ENCODE measurements at places on chromosomes 5 and 9.

GRCh38 chr9:5817862-5818261 is 15.1 kb downstream of the ERMP1 start:
- DNase-seq, result peak; percentile 59

DNA sequence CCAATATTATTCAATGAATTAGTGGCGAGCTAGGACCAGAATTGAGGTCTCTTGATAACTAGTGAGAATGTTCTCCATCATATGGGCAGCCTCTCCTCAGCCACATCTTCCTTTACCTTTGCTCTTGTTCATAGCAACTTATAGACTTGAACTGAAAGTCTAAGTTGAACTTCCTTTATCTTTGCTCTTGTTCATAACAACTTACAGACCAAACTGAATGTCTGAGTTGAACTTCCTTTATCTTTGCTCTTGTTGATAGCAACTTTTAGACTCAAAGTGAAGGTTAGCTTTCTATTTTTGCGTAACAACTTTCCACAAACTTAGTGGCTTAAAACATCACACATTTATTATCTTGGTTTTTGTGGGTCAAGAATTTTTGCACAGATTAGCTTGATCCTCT is 146.4 kb upstream of the C9orf72 start:
- no peak for DNase-seq

DNA sequence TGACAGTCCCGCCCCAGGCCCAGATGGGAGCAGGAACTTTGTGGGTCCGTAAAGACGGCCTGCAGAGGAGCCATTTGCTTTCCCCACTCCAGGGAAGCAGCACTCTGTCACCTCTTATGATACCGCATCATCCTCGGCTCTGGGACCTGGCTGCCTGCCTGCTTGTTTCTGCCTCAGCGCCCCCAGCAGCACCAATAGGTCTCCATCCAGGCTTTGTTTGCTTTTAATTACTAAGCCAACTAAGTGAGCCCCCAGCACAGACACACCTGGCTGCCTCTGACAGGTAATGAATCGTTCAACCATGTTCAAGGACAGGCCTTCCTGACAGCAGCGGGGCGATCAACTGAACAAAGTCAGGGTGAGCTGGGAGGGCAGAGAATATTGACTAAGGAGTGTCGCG is 141.4 kb downstream of the C5orf15 start:
- no peak for DNase-seq

DNA sequence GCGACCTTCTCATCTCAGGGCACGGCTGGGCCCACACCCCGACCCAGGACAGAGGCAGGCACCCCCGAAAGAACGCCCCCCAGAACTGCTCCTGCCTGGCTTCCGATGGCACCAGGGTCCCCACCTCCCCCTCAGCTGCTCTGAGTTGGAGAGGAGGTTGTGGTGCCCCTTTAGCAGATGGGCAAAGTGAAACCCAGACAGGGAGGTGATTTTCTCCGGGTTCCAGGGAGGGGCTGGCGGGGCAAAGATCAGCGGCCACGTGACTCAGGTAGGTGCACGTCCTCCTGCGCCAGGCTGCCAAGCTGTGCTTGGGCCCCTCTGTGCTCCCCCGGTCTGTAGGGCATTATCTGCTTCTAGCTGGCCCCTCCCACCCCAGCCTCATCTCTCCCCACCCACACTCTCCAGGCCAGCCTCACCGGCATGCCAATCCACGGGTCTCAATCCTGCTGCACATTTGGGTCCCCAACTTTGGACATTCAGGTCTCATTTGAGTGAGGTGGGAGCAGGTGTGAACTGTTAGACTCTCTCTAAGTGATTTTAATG is 85.1 kb upstream of the RAPGEF1 start:
- no peak for DNase-seq

DNA sequence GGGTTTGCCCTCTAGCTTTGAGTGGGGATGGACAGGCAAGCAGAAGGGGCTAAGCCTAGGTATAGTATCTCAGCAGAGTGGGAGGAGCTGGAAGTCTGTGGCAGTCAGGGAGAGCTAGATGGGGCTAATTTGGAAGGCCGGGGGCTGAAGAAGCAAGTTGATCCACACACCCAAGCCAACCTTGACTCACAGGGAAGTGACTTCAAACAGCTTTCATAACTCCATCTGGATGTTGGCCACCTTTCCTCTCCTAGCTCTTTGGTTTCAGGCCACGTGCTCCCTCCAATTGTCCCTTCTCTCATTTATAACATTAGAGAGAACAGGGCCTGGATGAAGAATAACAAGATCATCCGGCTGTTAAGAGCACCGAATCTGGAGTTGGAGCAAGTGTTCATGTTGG is 36.8 kb downstream of the EGR1 start:
- no peak for DNase-seq

- no peak for DNase-seq
Measured at GRCh38 chr9:137212520-137212919, 7.0 kb downstream of the NDOR1 start.

- DNase-seq, result no peak
Measured at GRCh38 chr5:42397267-42397666, 26.0 kb upstream of the GHR start.

- no peak for DNase-seq
Measured at GRCh38 chr5:149017636-149018035, 45.2 kb downstream of the SH3TC2 start.

GRCh38 chr9:38107405-38107804 is 38.4 kb upstream of the SHB start:
- no peak for DNase-seq

DNA sequence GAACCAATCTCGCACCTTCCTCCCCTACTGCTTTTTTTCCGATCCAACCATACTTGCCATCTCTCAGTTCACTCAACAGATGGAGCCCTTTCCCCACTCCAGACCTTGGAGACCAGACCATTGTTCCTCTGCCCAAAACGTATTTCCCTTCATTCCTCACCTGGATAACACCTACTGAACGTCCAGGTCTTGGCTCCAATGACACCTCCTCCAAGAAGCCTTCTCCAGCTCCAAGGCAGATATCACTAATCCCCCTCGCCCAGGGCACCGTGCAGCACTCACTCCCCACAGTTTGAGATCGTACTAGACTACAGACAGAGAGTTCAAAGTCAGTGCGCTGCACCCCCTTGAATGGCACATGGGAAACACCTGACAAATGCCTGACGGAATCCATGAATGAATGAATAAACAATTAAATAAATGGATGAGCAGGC is 47.1 kb upstream of the AKNA start:
- peak; percentile 36 for DNase-seq

DNA sequence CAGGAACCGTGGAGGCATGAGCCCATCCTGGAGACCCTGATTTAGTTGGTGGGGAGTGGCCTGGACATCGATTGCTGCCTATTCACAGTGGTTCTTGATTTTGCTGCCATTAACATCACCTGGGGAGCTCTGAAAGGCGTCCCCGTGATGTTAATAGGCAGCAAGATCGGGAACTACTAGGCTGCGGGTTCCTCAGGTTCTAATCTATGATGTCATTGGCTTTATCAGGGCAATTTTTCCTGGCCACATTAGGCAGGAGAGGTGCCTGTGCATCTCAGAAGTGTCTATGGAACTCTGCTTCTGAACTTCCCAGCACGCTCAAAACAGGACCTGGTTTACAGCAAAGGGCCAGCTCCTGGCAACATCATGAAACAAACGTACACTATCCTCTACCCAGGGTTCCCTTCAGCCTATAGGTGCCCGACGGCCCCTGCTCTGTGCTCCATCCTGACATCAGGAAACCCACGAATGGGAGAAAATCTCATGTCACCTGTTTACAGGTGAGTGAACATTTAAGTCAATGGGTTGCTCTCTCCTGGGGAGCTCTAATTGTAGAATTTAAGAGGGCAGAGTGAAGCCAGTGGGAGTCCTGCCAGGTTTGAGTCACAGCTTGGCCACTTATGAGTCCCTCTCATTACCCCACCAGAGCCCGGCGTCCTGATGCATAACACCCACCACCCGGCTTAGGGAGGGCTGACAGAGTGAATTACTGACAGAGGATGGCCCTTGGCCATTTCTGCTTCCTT is 49.4 kb downstream of the ROPN1L start:
- no peak for DNase-seq

DNA sequence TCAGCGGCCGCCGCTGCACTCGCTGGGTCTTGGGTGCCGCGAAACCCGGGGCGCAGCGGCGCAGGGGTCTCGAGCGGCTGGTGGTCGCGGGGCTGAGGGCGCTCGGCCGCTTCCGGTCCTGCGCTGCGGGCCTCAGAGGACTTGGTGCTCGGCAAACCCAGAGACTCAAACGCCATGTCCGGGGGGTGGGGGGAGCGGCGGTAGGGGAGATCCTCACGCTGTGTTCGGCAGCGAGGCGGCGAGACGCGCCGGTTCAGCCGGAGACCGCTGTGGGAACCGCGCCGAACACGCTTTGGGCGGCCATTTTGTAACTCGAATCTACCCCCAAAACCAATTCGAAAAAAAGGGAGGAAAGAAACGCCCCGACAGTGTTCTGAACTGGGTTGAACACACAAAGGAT is 317.5 kb upstream of the CDH18 start:
- no peak for DNase-seq

GRCh38 chr5:1436681-1437080 is 8.6 kb downstream of the SLC6A3 start:
- no peak for DNase-seq

- DNase-seq, result no peak
Measured at GRCh38 chr5:1501372-1502045, 22.3 kb downstream of the LPCAT1 start.

DNA sequence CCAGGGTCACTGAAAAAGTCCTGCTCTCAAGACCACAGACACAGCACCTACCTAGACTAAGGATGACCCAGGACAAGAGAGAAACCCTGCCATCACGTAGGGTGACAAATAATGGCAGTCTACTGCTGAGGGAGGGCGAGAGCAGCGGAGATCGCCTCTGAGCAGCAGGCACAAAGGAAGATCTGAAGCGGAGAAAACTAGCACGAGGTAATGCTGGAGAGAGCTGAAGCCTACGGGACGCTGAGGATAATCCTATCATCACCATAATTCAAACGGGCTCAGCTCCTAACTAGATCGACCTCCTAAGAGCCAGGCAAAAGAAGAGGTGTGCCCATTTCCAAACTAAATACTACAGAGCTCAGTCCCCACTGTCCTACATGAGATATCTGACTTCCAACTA is 41.3 kb downstream of the FBXO10 start:
- no peak for DNase-seq

- peak; percentile 32 for DNase-seq
Measured at GRCh38 chr5:176542596-176543427, 5.6 kb upstream of the RNF44 start.

- no peak for DNase-seq
Measured at GRCh38 chr5:99878830-99879229, 656.3 kb upstream of the FAM174A start.

GRCh38 chr5:111928511-111928910 is 171.5 kb upstream of the NREP start:
- no peak for DNase-seq

GRCh38 chr9:93893899-93894690 is 61.1 kb downstream of the BARX1 start:
- no peak for DNase-seq

GRCh38 chr9:70525519-70525918 is 111.1 kb upstream of the KLF9 start:
- no peak for DNase-seq

- DNase-seq, result no peak
Measured at GRCh38 chr9:107323836-107324585, 40.9 kb downstream of the RAD23B start.

GRCh38 chr5:73104326-73104725 is 16.0 kb upstream of the TMEM171 start:
- DNase-seq, result no peak

DNA sequence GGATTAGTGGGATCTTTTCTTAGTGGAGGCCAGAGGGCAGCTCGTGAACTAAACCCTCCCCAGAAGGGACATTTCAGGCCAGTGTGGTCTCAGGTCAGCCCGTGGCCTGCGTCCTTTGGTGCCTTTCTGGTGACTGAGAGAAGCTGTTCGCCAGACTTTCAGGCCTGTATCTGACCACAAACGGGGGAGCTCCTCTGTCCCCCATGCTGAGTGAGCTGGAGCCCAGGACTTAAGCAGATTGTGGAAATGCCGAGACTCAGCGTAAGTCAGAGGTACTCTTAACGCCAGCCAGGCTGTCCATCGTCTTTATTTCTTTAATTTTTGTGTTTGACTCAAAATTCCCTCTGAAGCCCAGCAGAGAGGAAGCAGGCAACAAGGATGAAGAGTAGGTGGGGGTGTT is 54.8 kb upstream of the NCS1 start:
- no peak for DNase-seq

GRCh38 chr5:179113143-179113530 is 53.0 kb downstream of the ZNF354C start:
- no peak for DNase-seq

DNA sequence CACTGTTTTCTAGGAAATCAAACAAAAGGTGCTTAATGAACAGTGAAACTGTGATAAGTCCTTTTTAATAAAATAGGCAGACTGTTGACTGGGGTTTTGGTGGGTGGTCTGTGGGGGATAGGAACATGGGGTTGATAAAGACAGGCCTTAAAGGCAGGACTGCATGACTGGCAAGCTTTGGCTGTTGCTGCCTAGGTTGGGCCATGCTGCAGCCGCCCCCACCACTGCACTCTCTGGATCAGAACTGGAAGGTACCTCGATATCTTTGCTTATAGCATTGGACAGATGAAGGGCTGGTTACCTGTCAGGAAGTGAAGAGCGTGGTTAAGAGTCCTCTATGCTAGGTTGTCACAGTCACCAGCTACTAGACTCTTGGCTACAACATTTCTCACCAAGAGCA is 24.4 kb downstream of the APBA1 start:
- no peak for DNase-seq

DNA sequence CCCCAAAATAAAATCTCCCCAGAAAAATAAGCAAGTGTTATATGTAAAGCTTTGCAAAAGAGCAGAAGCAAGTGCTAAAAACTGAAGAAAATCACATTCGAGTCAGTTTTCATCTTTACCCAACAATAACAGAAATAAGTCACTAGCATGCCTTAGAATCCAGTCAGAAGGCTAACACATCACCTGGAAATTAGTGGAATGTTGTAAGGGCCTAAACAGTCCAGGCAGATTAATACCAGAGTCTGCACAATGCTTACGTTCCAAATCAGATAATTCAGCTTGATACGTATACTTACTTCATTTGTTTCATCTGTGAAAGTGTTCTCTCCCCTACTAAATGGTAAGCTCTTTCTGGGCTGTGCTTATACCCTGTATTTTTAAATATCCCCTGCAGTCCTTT is 42.7 kb downstream of the SUSD1 start:
- no peak for DNase-seq

DNA sequence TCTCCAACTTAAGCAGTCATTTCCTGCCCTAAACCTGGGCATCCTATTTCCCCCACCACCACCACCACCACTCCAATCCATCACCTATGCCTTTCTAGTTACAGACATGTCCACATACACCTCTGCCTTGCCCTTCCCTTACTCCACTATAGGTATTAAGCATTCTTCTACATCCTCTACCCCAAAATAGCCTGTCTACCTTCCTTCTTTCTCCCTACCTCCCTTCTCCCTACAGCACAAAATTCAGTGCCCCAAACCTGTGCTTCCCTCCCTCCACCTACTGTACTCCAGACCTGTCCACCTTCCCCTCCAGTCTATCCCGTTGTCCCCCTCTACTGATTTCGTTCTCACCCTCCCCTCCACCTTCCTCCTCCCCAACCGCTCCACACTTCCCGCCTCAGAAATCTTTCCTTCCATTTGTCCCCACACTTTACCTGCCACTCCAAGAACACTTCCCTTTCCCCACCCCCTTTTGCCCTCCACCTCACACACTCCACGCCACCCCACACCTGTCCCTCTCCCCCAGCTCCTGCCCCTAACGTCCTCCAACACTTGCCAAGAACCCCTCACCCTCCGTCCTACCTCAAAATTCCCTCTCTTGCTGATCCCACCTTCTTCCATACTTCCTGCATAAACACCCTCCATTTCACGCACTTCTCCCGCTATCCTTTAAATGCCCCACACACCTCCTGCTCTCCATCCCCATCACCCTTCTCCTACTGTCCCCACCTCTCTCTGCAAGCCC is 1.6 kb downstream of the STRBP start:
- DNase-seq, result no peak

- no peak for DNase-seq
Measured at GRCh38 chr9:124264823-124265233, 7.1 kb downstream of the NEK6 start.

Measured in mesenchymal stem cell (in vitro differentiated cells and primary cell).